A549 treated with GW870086 at 1 μM for 4 hours (cell line): ENCODE measurements at places on chromosomes 5 and 9. TPM values are rescaled to one million over a fixed set of nuclear protein-coding genes. Genes with fewer than 3 reads are reported as not detected.

The CNTLN gene
- 4.4 to 5.9 TPM (median 5.7 TPM) in 5 replicates for total RNA-seq

The LRRC19 gene
- not detected in 5 replicates for total RNA-seq

The CARD6 gene
- 2.9 to 3.3 TPM (median 3.1 TPM) in 5 replicates for total RNA-seq

The ANKRD34B gene
- total RNA-seq: 0.05 to 0.12 TPM (median 0.06 TPM) in 4 of 5 replicates, not detected in the other

The RNF14 gene
- total RNA-seq: 51.1 to 72.2 TPM (median 64.6 TPM) in 5 replicates

The ARHGEF39 gene
- 12.4 to 18.1 TPM (median 16.3 TPM) in 5 replicates for total RNA-seq

The ADAMTS13 gene
- 0.37 to 1.1 TPM (median 0.52 TPM) in 5 replicates for total RNA-seq

The C5orf34 gene
- total RNA-seq: 4.0 to 4.9 TPM (median 4.5 TPM) in 5 replicates

The EGFLAM gene
- 0.11 to 0.51 TPM (median 0.17 TPM) in 5 replicates for total RNA-seq

The SLC27A6 gene
- total RNA-seq: 0.03 to 0.08 TPM (median 0.05 TPM) in 3 of 5 replicates, not detected in the others

The PFN3 gene
- total RNA-seq: not detected in 5 replicates

The GLRA1 gene
- total RNA-seq: not detected in 5 replicates

The C5orf52 gene
- not detected in 5 replicates for total RNA-seq

The ZFP2 gene
- not detected in 5 replicates for total RNA-seq

The CTSV gene
- 11.9 to 13.8 TPM (median 13.4 TPM) in 5 replicates for total RNA-seq

The COL5A1 gene
- 28.5 to 55.9 TPM (median 48.7 TPM) in 5 replicates for total RNA-seq

The SHOC1 gene
- total RNA-seq: 0.05 TPM in 1 of 5 replicates, not detected in the others

The LCN1 gene
- 0.18 TPM in 1 of 5 replicates, not detected in the others for total RNA-seq

The PDE6A gene
- total RNA-seq: 0.09 to 0.28 TPM (median 0.23 TPM) in 5 replicates

The STPG3 gene
- not detected in 5 replicates for total RNA-seq

The UBE2QL1 gene
- total RNA-seq: 0.11 to 0.23 TPM (median 0.20 TPM) in 5 replicates

The FBP2 gene
- total RNA-seq: not detected in 5 replicates

The RFK gene
- total RNA-seq: 33.0 to 44.5 TPM (median 40.3 TPM) in 5 replicates

The FGF1 gene
- total RNA-seq: 0.35 to 1.4 TPM (median 0.47 TPM) in 4 of 5 replicates, not detected in the other

The CER1 gene
- not detected in 5 replicates for total RNA-seq

The FGFR4 gene
- 18.1 to 25.8 TPM (median 22.7 TPM) in 5 replicates for total RNA-seq

The RGS7BP gene
- not detected in 5 replicates for total RNA-seq

The EPB41L4B gene
- 17.9 to 21.3 TPM (median 20.6 TPM) in 5 replicates for total RNA-seq

The CXCL14 gene
- total RNA-seq: 0.09 to 0.21 TPM (median 0.10 TPM) in 5 replicates

The GBGT1 gene
- total RNA-seq: 1.7 to 2.8 TPM (median 2.4 TPM) in 5 replicates

The CCNO gene
- total RNA-seq: 5.6 to 8.3 TPM (median 7.3 TPM) in 5 replicates

The LSM11 gene
- 2.3 to 3.3 TPM (median 3.0 TPM) in 5 replicates for total RNA-seq

The PCDHGC4 gene
- not detected in 5 replicates for total RNA-seq

The PSD2 gene
- 0.06 TPM in 1 of 5 replicates, not detected in the others for total RNA-seq

The PCSK5 gene
- total RNA-seq: 1.1 to 1.7 TPM (median 1.4 TPM) in 5 replicates

The PLCXD3 gene
- 0.09 to 0.25 TPM (median 0.22 TPM) in 5 replicates for total RNA-seq

The CA9 gene
- total RNA-seq: 5.0 to 9.7 TPM (median 6.3 TPM) in 5 replicates

The PRRX2 gene
- 6.6 to 12.9 TPM (median 12.4 TPM) in 5 replicates for total RNA-seq

The PPP3R2 gene
- total RNA-seq: not detected in 5 replicates

The WNT8A gene
- not detected in 5 replicates for total RNA-seq

The F12 gene
- total RNA-seq: 14.3 to 24.6 TPM (median 22.9 TPM) in 5 replicates

The ZBED3 gene
- 3.2 to 4.2 TPM (median 3.6 TPM) in 5 replicates for total RNA-seq
